ENCODE measurements at places on chromosomes 3 and 15.

- DNase-seq = peak; percentile 64
Observed at GRCh38 chr3:69082805-69083204, 1.9 kb upstream of the ARL6IP5 start.

- no peak for DNase-seq
Observed at GRCh38 chr15:26443321-26443720, 329.5 kb downstream of the GABRB3 start.

DNA sequence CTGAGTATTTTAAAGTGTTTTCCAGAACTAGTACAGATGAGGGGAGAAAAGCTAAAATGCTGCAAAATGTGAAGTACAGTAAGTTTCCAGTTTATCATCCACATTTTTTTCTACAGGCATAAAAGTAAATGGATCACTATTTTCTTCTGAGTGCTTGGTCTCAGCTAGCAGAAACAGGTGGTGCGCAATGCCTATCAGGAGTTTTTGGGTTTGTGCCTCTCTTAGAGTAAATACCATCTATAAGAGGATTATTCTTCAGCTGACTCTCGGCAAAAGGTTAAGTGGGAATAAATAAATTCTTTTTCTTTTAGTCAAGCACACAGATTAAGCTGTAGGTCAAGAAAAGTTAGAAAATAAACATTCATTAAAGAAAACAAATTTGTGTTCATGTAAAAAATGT lies 1027.7 kb downstream of the PLOD2 start:
- no peak for DNase-seq

DNA sequence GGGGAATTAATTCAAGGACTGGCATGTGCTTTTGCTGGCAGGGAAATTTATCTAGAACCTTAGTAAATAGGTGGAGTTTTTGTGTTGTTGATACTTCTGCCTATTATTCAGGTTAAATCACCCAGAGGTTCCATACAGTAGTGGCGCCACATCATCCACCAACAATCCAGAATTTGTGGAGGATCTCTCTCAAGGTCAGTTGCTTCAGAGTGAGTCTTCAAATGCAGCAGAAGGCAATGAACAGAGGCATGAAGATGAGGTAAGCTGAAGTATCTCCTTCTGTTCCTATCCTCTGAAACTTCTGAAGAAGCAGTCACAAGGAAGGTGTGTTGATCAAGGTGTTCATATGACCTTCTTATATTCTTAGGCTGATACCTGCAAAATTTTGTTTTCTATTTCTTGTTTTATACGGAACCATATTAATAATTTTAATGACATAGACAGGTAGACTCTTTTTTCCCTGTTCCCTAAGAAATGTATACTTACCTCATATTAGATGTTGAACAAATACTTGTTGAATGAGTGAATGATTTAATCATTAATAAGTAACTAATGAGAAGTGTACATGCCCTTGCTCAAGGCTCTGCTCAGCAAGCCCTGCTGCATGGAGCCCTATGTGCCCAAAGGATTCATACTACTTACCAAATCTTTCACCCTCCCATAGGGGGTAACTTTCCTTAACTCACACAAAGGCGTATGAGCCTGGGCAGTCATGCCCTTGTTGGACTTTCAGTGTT lies 43.6 kb downstream of the HMG20A start:
- DNase-seq = no peak

DNA sequence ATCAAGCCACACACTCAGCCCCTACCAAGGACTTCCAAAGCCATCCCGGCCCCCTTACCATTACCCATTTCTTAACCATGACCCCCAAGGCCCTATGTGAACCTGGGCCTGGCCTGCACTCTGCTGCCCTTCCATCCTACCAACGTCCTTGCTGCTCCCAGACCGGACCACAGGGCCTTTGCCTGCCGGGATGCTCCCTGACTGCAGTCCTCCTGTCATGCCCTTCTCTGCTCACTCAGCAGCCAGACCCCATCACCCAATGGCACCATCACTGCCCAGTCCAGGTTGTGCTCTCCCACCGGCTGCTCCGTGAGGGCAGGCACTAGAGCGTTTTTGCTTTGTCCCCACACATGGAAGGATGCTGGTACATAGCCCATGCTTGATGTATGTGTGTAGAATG lies 73.7 kb downstream of the OCA2 start:
- no peak for DNase-seq

GRCh38 chr3:23341147-23341838 lies 138.2 kb downstream of the UBE2E2 start:
- no peak for DNase-seq

DNA sequence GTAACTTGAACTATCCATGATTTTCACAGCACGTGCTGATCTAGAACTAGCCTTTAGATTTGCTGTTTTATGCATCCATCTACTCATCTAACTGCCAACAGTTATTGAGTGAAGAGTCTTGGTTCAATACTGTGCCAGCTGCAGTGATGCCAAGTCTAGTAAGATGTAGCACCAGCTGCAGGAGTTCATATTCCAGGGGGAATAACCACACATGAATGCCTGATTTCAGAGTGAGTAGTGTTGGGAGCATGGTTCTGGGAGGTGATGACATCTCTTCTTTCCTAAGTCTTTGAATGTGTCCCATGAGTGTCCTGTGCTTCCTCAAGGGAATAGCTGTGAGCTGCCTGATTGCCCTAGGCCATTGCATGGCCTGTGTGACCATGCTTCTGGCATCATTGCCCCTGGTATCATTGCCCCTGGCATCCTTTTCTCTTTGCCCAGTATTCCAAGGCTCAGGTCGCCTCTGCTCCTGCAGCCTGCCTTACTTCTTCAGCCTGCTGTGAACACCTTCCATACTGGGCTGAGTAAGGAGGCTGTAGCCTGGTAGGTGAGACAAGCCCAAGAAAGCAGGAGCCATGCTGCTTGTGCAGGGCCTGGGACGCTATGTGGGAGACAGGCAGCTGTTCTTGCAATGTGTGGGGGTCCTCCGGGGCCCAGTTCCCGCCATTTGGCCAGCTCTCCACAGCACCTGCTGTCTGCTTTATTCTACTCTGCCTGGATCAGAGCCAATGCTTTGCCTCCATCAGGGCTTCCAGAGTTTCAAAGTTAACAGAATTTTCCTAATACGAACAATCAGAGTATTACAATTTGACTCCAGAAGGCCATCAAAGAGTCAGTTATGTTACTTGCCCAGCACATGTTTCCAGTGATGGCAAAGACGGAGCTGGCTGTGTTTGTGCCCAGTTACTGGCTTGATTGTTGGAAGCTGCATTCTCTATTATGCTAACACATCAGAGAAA lies 73.2 kb downstream of the CLSTN2 start:
- DNase-seq = no peak

GRCh38 chr3:104149154-104149553 lies 1217.6 kb upstream of the ALCAM start:
- no peak for DNase-seq

DNA sequence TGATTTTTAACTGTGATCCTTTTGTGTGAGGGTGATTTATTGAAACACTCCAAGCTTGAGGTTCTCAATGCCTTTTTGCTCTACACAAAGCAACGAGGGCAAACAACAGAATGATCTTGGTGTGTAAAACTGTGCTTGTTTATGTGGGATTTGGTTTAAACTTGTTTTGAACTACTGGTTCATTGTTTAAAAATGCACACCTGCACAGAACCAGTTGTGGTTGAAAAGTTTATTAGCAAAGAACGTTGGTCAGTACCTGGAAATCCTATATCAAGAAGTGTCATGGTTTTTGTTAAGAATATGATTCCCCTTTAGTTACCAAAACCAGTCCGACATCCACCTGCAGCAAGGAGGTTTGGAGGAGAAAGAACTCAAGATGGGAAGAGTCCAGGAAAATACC lies 239.4 kb downstream of the WNT5A start:
- DNase-seq = no peak

DNA sequence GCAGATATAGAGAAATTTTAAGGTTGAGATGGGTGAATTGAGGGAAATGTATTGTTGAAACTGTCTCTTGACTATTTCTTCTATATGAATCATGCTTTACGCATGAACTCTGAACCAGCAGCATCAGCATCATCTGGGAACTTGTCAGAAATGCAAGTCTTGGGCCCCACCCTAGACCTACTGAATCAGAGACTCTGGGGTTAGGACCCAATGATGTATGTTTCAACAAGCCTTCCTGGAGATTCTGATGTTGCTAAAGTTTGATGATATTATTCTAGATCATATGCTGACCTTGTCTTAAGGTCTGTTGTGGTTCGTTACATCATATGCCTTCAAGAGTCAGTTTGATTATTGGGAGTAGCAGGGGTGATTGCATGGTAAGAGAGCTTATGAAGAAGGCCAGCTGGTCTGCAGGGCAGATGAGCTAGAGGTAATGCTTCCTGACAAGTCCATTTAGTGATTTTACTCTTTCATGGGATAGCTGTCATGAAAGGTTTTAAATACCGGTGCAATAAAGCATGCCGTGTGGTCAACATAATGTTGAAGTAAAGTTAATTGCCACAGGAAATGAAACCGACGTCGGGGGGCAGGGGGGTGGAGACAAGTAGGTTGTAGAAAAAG lies 152.4 kb upstream of the MRPL3 start:
- no peak for DNase-seq

- DNase-seq = no peak
Observed at GRCh38 chr3:36220173-36220572, 160.1 kb upstream of the STAC start.

GRCh38 chr15:100227781-100228180 lies 114.0 kb downstream of the ADAMTS17 start:
- no peak for DNase-seq

DNA sequence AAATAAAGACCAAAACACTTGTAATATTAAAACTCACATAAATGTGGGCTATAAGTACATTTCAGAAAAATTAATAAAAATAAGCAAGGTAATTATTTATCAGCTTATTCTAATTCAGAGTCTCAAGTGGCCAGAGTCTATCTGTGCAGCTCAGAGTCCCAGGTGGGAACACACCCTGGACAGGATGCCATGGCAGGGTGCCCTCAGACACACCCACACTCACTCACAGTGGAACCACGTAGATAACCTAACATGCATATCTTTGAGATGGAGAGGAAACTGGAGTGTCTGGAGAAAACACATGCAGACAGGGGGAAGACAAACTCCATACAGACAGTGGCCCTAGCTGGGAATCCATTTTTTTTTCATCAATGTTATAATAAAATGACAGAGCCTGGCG lies 37.2 kb downstream of the FSIP1 start:
- DNase-seq = no peak

DNA sequence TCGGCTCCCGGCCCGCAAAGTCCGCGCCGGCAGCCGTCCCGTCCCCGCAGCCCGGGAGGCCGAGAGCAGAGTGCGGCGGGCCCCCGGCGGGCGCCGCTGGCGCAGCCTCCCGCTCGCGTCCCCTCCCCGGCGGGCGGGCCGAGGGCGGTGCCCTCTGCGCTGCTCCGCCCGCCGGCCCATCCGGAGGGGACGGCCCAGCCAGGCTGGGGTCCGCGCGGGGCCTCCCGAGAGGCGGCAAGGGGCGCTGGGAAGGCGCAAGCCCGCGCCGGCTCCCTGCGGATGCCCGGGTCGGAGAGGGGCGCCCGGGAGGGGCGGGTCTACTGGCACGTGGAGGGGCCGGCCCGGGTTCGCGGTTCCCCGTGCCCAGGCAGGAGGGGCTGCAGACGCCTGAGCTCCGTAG lies at the start of the genes CLCN2 and POLR2H:
TSS of gene CLCN2 (minus strand) at position 74 of the 400 bp plus-strand sequence. CDS start 126 bp downstream, outside the sequence.
TSS of gene POLR2H (plus strand) at position 179 of the 400 bp plus-strand sequence. CDS start 1,783 bp downstream, outside the sequence.
- no peak for DNase-seq

- no peak for DNase-seq
Observed at GRCh38 chr3:64365877-64366276, 140.6 kb upstream of the PRICKLE2 start.

GRCh38 chr15:60362321-60363086 lies 35.3 kb downstream of the ANXA2 start:
- DNase-seq = no peak

DNA sequence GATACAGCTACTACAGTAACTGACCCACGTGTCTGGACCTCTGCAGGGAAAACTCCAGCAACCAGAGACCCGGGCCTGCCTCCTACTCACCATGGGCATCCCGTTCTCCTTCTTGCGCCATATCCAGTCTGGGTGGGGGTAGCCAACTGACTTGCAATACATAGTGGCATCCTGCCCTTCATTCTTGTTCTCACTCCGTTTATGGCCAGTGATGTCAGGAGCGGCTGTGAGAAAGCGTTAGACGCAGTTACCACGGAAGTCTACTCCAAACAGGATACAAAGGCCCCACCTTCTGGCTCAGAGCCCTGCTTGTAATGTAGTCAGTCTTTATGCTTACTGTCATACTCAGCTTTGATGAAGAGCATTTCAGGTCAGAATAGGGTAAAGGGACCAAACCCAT lies 59.6 kb downstream of the NPTN start:
- peak; percentile 32 for DNase-seq

GRCh38 chr3:48633743-48634142 lies 1.5 kb downstream of the SLC26A6 start:
- no peak for DNase-seq

GRCh38 chr15:72078887-72079286 lies 39.1 kb downstream of the MYO9A start:
- DNase-seq = no peak

GRCh38 chr15:77053709-77054108 lies 17.2 kb downstream of the TSPAN3 start:
- no peak for DNase-seq

DNA sequence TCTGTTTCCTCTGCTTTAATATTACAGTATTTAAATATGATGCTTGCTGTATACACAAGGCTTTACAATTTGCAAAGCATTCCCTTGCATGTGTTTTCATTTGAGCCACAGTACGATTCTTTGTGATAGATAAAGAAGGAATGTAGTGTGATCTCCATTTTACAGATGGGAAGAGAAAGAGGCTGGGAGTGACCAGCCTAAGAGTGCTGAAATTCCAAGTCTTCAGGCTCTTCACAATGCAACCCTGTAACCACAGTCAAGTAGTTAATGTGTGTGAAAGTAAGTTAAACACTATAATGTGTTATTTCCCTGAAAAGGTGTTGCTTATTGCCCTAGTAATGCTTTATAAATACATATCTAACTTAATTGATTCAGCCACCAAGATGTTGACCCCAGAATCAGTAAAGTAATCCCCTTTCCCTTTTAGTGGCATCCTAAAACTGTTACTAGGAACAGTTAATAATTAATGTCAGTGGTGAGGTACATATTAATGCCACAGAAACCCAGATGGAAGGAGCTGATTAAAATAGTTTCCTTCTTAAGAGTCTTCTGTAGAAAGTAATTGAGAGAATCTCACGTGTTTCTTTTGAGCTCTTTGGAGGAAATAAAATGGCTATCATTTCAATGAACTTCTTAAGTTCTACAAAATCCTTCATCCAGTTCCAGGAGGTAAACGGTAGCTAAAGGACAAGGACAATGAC lies 110.4 kb downstream of the IL12A start:
- no peak for DNase-seq

GRCh38 chr3:13075318-13075717 lies 2.1 kb upstream of the IQSEC1 start:
- DNase-seq = no peak

GRCh38 chr3:31567036-31567435 lies 34.3 kb downstream of the STT3B start:
- DNase-seq = no peak

DNA sequence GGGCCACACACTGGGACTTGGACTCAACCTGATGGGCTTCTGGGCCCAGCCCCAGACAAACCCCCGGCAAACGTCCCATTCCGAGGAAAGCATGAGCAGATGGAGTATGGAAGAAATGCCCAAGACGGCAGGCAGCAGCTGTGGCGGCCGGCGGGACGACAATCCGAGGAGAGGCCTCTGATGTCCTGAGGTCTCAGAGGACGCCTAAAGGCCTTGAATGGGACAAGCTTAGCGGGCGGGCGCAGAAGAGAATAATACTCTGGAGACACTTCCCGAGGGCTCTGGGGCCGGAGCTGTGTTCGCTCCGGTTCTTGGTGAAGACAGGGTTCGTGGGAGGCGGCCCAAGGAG lies 482 bp upstream of the OGG1 start:
- DNase-seq = no peak
